ENCODE measurements at places on chromosomes 6 and 20.

DNA sequence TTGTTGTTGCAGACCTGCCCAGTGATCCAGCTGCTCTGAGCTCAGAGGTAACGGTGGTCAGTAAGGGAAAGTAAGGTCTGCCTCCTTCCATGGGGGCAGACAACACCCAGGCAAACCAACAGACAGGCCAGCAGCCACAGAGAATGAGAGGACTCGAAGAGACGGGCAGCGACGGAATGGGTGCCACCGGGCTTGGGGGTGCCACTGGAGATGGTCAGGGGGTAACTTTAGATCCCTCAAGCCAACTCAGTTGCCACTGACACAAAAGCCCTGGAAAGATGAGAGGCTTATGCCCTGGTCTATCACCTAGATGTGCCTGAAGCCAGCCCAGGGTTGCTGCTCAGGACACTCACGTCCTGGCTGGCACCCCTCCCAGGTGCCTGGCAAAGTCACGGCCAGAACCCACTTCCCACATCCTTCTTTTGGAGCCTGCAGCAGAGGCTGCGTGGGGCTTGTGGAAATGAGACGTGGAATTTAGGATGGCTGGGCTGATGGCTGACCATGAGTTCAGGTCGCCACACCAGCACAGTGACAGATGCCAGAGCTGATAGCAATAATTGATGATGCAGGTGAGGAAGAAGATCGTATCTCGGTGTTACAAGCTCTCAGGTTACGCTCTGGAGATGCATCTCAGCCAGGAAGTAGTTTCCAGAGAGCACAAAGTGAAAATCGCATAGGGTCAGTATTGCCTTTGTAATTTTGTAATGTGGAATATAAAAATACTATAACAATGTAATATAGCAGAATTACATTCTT lies 209.1 kb downstream of the SYNDIG1 start:
- no peak for DNase-seq

DNA sequence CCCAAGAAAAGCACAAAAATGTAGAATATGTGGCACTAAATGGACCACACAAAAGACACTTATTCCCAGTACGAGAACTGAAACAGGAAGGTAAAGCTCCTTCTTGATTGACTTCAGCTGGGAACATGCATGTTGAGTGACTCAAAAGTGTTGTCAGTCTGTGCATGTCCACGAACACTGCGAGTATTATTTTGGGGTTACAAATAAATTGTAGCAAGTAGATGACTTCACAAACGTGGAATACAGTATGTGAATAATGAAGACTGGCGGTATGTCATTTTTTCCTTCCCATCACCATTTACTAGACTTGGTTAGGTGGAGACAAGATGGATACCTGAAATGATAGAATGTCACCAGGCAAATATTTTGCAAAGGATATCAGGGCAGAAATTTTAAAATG lies 45.4 kb downstream of the L3MBTL3 start:
- no peak for DNase-seq

DNA sequence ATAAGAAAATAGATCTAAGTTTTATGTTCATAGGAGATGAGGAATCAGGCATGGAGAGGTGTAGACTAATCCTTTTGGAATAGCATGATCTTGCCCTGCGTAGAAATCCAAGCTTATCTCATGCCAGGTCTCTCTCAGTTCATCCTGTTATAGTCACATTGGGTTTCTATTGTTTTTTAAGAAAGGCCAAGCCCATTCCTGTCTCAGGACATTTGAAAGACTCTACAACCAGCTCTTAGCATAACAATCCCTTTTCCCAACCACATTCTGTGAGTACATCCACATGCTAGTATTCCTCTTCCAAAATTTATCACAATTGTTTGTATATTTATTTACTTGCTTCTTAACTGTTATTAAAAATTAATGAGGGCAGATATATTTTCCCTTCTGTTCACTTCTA lies 130.3 kb downstream of the MMUT start:
- no peak for DNase-seq

DNA sequence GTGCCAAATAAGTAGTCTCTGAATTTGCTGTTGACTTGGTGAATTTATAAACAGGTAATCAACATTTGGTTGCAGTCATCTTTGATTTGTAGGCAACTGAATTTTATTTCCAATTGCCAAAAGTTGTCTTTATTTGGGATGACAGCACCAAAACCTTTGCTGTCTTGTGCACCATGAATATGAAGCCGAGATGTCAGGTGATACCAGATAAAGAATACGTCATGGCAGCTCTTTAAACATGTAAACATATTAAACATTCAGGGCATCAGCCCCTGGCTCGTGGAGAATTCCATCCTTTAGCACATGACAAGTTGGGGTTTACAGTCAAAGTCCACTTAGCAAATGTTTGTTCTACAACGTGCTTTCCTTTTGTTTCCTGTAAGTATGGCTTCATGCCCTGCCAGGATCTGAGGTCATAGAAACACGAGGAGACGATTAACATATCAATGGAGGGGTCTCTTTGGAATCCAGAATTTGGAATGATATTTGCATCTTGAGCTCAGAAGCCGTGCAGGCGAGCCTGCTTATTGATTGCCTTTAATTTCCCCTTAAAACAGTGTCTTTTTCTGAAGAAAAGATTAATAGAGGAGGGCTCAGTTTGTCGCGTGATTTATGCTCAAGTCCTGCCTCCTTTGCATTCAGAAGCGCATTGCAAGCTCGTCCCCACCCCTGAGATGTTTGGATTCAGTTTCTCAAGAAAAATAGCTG lies 170.2 kb upstream of the ZNF217 start:
- DNase-seq = no peak

DNA sequence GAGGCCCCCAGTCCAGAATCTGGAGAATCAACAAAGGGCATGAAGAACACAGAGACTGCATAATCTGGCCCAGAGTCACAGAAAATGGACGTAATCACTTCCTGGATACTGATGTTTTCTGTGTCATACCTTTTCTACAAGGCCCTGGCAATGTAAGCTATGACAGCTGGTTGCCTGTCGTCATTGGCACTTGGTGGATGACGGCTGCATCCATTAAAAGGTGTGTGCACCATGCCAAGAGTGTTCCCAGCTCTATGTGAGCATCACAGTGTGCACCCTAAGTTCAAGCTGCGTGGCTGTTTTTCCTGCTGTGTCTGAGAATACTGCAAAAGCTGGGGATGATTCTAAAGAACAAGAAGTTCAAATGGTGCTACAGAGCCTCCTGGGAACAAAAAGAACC lies 275.2 kb upstream of the CNR1 start:
- DNase-seq = no peak

DNA sequence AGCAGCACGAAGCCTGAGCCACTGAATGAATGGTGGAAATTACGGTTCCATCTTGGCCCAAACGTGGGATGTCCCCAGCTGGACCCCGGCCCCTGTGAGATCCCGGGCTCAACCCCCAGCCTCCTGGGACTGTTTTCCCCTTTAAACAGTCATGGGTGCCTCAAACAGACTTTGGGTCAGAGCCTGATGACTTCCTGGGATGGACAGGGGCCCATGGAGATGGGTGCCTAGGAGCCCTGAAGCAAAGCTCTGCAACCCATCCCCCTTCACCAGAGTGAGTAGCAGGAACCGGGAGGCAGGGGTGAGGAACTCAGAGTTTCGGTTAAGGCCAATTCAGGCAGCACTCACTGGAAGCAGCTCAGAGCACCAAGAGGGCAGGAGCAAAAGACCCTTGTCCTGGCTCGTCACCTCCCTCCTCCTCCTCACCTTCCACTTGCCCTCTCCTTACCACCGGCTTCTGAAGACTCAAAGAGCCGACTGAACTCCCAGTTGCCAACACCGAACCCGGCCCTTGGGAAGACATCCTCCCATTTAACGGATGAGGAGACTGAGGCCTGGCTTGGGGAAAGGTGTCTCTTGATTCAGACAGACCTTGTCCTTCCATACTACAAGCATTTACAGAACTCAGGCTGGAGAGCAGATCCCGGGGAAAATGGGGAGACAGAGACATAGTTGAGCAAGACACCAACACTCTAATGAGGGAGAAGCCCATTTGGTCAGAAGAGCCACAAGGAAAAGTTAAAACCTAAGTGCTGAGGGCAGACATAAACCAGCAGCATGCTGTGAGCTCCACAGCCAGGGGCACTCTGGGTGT lies 14.9 kb upstream of the TLDC2 start:
- no peak for DNase-seq

DNA sequence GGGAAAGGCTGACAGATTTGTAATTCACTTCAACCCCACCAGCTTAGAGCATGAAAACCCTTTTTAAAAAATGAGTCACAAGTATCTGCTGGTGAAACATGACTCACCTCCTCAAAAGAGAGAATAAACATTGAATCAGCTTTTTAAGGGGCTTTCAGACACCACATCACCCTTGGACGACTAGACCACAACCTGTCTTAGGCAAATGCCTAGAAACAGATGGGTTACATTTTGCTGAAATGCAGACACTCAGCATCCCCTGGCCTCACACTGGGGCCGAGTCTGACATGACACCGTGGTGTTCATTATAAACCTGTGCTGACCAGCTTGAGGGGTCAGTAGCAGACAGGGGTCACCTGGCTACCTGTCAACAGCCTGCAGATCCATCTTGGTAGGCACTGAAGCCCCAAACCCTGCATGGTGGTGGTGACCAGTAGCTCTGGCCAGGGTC lies 175.3 kb upstream of the CST7 start:
- peak; percentile 12 for DNase-seq

DNA sequence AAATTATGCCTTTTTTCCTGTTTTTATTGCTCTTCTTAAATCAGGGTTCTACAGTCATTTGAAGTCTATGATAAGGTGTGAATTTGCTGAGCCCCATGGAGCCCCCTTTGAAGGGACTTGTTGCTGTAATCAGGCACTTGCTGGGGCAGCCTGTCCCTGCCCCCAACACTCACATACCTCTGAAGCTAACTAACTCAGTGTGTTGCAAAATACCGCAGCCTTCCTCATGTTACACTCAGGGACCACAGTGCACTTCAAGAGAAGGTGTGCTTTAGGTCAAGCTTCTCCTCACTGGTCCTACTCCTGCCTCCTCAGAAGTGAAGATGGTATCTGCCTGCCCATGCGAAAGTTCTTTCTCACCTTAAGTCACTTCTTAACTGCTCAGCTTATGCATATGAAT lies 66.1 kb upstream of the GLP1R start:
- DNase-seq = no peak

DNA sequence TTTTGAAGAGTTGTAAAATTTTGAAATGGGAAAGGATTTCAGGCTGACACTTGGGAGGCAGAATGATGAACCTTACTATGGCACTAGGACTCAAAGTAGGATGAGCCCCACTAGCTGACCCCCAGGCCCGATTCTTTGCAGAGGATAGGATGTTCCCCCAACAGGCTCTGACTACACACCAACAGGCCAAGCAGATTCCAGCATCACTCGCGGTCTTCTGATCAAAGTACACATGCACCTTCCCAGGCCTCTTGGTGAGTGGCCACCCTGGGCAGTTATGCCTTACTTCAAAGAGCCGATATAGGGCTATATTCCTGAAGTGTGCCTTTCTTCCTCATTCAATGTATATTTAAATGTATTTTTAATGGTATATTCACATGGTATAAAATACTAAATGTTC lies 117.6 kb upstream of the TMEM181 start:
- no peak for DNase-seq

DNA sequence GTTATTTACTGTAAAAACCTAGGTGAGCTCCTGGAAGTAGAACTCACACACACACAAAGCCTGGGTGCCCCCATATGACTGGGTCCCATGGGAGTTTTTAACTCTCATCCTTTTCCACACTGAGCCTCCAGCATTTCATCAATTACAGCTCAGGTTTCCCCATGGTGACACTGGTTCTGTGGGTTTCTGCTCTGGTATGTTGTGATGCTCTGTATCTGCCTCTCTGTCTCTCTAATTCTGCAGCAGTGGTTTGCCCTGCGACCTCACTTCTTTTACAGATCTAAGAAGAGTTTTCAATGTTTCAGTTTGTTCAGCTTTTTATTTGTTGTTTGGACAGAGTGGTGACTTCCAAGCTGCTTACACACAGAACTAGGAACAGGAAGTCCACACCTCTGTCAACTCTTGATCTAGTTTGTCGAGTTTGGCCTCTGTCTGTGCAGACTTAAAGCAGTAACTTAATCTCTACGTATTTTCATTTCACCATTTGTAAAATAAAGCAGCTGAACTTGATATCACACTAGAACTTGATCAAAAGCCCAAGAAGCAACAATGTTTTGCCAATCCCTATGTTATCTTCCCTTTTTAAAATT lies 554.3 kb downstream of the EPHA7 start:
- no peak for DNase-seq

GRCh38 chr20:4412216-4412615 lies 309.5 kb upstream of the PRND start:
- DNase-seq = no peak

GRCh38 chr6:79048611-79049010 lies 29.4 kb downstream of the PHIP start:
- DNase-seq = no peak

- no peak for DNase-seq
These were observed 686.2 kb upstream of the SLC35B3 start for GRCh38 chr6:9121549-9121948.

DNA sequence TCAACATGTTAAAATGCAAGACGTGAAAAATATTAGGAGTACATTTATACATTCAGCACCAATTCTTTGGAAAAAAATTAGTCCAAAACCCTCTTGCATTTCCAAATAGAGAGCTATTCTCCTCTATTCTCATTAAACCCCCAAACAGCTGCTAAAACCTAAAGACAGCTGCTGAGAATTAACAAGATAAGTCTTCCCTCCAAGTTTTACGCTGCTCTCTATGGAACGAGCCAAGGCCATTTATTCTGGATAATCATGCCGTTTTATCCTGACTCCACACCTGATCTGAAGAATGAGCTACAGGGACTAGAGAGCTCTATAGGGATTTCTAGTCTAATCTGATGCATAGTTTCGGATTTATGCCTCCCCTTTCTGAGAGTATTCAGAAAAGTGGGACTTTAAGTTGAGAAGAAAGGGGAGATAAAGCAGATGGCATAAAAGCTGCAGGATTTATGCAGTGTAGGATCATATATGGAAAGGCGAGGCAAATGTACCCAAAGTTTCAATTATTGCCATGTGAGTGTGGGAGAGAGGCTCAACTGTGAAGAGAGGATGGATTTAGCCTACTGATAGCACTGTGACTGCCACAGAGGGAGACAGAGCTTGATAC lies 64.7 kb upstream of the HS3ST5 start:
- no peak for DNase-seq

DNA sequence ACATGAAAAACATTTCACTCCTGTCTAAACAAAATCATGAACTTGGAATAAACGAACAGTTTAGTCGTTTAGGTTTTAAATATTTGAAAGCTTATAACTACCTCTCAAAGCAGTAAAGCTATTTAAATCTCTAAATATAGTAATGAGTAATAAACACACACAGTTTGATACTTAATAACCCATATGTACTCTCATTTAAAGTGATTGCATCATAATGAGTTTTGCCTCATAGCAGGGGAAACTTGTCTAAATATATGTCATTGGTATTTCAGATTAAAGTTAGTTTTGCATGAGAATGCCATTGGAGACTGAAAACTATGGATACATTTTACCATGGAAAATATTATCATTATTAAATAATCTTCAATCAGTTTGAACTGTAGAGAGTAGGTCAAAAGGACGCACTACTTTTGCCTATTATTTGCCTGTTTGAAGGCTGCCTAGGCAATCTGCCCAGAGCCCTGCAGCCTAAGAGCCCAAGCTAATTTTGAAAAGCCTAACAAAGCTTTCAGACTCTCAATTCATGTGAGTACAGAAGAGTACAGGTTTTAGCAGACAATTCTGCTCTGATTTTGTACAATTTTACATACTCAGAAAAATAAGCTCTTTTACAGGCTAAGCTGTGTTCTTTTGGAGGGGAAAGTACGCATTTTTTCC lies 632.8 kb downstream of the HACE1 start:
- no peak for DNase-seq

Data from stimulated activated CD4-positive, alpha-beta T cell treated with anti-CD3 and anti-CD28 coated beads, Interleukin-15, amount 100 ng/mL, for 24 hours (primary cell).